ENCODE measurements at places on chromosomes 13 and 19.
A peak's percentile ranks its signal among the peaks of the same experiment; 100 is the strongest.

GRCh38 chr19:16014923-16015804, 61.1 kb upstream of the TPM4 start:
- no peak for DNase-seq

GRCh38 chr13:98111168-98112098, 31.5 kb upstream of the FARP1 start:
- no peak for DNase-seq

GRCh38 chr13:36369268-36370107, 23.3 kb upstream of the SPART start:
- DNase-seq, result no peak

DNA sequence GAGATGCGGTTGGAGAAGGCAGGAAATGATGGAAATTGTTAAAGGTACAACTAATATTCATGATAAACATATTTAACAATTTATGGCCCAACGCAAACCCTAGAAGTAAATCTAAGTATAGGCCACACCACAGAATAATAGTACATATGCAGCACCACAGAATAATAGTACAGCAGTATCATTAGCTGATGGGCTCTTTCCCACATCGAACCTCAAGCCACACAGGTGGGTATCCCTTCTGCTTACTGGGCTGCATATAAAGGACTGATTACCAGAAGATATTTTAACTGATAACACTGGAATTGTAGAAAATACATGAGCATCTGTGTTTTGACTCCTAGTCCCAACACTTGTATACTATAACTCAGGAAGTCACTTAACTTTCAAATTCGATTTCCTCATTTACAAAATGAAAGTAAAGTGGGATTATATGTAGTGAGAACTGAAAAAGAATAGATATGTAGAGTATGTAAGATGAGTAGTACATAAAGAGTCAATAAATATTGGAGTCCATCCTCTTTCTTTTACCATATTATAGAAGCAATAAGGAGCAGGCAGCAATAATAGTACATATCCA, 91.5 kb downstream of the TSC22D1 start:
- DNase-seq, result no peak

- DNase-seq, result no peak
Measured at GRCh38 chr13:94992036-94992960, 280.0 kb upstream of the SOX21 start.

DNA sequence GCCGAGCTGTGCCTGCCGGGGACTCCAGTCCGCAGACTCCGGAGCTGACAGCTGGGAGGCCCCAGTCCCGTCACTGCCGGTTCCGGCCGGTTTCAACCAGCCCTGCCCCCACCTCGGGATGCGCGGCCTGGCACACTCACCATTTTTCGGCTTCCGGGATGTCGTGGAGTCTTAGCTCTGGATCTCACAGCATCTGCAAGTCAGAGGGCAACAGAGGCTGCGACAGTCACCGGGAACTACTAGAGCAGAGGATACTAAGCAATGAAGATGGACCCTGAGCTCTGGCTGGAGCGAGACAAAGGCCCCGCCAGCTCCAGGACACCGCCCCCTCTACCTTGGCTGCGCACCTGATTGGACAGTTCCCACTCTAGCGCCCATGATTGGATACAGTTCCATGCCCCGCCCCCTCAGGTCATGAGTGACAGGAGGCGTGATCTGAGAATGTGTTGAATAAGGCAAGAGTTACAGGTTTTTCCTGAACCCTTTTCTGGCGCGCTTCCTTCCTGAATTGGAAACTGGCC, at the start of gene ZNF682:
ZNF682 (minus strand) TSS at position 303 of the 521 bp plus-strand sequence; CDS start at position 143, 160 bp downstream.
- DNase-seq, result peak; percentile 57

DNA sequence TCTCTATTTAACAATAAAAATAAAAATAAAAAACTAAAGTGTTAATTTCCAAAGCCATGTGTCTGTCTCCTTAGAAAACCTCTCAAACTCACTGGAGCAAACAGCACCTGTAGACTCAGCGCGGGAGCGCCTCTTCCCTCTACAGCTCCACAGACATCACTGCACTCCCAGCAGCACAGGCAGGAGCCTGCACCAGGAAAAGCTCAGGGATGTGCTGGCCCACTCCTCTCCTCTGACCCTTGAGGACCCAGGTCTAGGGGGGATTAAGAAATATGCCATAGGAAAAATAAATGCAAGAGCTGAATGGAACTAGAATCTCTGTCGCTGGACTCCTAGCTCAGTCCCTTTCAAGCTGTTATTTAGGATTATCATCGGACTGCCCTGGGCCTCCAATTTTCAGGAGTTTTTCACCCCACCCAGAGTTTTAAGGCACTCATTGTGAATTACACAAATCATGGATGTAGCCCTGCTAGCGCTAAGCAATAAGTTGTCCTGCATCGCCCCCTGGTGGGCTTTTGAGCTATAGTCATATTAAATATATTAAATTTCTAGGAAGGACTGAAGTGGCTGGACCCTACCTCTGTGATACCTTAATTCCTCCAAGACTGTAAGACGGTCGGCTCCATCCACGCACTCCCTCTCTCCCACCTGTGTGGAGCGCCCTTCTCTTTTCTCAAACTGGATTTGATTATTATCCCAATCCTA, 333.9 kb downstream of the UQCRFS1 start:
- peak; percentile 37 for DNase-seq

- no peak for DNase-seq
Measured at GRCh38 chr19:56110515-56111448, 10.3 kb downstream of the ZNF787 start.

- DNase-seq, result no peak
Measured at GRCh38 chr19:38547421-38547820, 70.3 kb downstream of the MAP4K1 start.

DNA sequence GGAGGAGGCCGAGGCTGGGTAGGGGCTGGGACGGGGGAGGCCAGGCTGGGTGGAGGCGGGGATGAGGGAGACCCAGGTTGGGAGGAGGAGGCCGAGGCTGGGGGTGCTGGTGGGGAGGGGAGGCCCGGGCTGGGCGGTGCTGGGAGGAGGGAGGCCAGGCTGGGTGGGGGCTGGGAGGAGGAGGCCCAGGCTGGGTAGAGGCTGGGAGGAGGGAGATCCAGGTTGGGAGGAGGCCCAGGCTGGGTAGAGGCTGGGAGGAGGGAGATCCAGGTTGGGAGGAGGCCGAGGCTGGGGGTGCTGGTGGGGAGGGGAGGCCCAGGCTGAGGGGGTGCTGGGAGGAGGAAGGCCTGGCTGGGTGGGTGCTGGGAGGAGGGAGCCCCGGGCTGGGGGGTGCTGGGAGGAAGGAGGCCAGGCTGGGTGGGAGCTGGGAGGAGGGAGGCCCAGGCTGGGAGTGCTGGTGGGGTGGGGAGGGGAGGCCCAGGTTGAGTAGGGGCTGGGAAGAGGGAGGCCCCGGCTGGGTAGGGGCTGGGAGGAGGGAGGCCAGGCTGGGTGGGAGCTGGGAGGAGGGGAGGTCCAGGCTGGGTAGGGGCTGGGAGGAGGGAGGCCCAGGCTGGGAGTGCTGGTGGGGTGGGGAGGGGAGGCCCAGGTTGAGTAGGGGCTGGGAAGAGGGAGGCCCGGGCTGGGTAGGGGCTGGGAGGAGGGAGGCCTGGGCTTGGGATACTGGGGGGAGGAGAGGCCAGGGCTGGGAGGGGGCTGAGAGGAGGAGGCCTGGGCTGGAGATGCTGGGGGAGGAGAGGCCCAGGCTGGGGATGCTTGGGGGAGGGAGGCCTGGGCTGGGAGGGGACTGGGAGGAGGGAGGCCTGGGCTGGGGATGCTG, 10.7 kb downstream of the TPGS1 start:
- no peak for DNase-seq

DNA sequence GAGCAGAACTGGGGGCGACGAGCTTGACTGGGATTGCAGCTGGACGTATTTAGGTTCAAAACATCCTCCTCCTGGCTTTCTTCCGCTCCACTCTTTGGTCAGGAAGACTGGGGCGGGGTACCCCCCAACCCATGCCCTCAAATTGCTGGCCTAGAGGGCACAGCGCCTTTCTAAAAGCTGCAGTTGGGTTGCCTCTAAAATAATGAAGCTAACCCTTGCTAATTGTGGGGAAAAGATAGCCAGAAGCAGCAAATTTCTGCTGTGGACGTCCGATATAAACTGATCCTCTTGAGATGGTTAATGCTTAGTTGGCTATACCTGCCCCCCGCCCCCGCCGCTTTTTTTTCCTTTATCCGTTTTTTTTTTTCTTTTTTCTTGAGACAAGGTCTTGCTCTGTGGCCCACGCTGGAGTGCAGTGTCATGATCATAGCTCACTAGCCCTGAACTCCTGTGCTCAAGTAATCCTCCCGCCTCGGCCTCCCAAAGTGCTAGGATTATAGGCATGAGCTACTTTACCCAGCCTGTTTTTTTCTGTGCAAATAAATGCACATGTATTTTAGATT, 754 bp upstream of the CHERP start:
- no peak for DNase-seq

- DNase-seq, result no peak
Measured at GRCh38 chr19:16608290-16608739, 19.7 kb downstream of the MED26 start.

DNA sequence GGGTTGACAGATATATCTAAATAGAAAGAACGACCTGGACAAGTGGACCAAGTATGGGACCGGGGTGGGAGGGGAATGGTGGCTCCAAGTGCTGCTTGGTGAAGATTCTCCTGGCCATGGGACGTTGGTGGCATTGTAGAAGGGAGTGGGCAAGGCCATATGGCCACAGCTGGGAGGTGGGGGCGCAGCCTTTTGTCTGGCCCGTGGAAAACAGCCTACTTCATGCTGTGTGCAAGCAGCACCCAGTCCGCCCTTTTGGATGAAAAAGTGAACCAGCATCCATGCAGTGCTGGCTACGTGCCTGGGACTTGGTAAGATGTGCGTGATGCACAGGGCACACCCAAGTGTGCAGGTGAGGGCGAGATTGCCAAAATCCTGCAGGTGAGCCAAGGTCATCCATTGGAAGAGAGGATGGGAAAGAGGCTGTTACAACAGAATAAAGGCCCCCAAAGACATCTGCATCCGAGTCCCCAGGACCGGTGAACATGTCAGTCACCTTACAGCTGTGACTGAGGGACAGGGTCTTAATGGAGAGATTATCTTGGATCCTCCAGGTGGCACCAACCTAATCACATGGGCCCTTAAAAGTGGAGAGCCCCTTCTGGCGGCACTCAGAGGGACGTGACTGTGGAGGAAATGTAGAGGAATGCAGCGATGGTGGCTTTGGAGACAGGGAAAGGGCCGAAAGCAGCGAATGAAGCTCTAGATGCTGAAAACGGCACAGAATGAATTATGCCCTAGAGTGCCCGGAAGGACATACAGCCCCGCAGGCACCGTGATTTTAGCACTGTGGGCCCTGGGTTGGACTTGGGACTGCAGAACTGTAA, 40.8 kb downstream of the TEX29 start:
- DNase-seq, result no peak

- no peak for DNase-seq
Measured at GRCh38 chr19:52335768-52336116, 301 bp upstream of the ZNF610 start.

DNA sequence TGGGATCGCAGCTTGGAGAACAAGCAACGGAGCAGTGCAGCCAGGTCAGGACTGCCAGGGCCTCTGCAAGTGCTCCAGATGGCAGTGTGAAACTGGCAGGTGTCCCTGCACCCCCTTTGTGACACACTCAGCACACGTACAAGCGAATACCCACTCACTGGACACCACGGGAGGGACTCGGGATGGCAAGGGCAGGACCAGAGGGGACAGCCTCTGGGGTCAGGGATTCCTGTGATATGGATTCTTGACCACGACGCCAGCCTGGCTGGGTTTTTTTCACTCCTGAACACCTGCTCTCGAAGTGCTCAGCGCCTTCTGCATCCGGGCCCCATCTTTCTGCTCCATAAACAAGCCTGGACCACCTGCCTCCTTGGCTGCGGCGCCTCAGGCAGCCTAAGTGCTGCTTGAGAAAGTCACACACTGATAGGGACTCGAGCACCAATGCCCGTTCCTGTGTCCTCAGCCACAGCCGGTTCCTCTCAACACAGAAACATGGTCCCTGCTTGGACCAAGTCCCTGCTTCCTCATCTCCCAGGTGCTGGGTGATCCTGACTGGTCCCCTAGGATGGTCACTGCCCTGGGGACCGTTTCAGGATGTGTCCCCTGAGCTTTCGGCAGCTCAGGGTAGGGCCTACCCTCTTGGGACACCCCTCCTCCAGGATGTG, 22.0 kb downstream of the ELAVL1 start:
- no peak for DNase-seq

- no peak for DNase-seq
Measured at GRCh38 chr13:60019119-60019993, 144.4 kb downstream of the DIAPH3 start.

GRCh38 chr19:45391346-45391745, 13.5 kb downstream of the PPP1R13L start:
- DNase-seq, result no peak

DNA sequence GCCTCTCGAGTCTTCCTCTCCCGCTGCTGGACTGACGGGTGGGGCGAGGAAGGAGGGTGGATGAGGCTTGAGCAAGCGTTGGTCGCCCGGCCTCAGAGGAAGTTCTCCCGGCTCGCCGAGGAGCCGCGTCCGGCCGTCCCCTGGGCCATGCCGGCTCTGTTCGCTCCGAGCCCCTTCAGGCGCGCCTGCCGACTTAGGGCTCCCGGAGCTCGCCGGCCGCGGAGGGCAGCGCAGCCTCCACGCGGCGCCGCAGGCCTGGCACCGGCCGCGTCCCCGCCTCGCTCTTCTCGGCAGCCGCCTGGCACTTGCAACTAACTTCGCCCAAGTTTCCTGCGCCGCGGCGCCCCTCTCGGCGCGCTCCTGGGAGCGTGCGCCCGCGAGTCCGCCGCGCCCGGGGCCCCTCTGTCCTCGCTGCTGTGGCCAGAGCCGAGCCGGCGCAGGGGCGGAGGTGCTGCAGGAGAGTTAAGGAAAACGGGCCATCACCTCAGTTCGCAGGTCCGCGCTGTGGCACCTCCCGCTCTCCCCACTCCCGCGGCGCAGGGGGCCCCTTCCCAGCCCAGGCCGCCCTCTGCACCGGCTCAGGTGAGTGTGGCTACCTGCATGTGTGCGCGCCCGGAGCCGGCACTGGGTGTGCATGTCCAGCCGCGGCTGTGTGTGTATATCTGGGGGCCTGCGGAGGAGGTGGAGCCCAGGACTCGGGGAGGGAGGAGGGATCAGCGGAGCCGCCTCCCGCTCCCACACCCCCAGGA, 641 bp upstream of the SOX21 start:
- DNase-seq, result no peak

DNA sequence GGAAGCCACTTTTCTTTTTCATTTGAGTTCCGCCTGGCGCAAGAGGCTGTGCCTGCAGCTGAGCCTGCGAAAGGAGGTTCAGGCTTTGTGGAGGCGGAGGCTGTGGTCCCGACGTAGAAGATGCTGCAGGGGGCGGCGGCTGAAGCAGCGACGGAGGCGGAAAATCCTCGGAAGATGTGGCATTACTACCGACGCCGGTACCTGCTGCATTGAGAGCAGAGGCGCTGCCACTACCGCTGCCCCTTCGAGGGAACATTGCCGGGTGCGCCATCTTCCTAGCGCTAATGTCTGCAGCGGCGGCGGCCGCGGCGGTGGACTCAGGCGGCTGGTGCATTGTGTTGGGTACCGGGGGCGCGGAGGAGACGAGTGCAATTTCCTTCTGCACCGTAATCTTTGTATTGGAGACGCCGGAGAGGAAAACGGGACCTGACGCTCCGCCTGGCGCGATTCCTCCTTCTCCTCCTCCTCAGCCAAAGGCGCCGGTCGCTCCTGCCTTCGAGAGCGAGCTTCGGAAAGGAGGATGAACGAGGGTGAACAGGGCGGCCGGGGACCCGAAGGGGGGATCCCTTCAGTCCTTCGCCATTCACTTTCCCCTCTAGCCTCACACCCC, at the start of gene TSC22D1:
TSC22D1 (minus strand) TSS at position 590 of the 610 bp plus-strand sequence; CDS start at position 334, 256 bp downstream.
- no peak for DNase-seq
